Activated gamma-delta T cell treated with anti-CD3 and anti-CD28 coated beads, Interleukin-2, amount 50 U/mL, for 16 hours (primary cell): ENCODE measurements at places on chromosomes 16 and 17.

DNA sequence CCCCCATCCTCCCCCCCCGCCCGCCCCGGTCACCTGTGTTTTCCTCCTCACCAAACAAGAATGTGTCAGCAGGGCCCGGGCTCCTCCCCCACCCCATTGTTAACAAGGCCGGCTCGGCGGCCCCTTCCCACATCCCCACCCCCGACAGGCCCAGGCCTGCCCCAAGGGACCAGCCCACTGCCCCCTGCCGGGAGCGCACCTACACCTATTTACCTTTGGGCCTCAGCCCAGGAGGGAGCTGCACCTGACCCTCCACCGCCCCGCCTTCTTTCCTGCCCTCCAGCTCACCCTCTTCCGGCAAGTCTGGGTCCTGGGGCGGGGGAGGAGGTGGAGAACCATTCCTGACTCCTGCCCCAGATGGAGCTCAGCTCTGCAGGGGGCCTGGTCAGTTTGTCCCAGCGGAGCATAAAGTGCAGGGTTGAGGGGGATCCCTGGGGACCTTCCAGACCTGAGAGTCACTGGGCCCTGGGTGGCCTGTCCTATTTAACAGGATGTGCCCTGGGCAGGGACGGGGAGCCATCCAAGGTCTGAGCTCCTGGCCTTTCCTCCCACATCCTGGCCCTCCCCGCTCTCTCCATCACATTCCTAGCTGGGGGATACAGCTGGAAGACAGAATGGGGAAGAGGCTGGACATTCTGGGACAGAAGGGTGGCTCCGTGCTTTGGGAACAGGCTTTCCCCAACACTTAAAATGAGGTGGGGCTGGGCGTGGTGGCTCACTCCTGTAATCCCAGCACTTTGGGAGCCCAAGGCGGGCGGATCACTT lies 8.3 kb downstream of the FOXJ1 start:
- no peak for DNase-seq

GRCh38 chr16:58051821-58052603 lies 26.5 kb downstream of the MMP15 start:
- no peak for DNase-seq

GRCh38 chr17:27793906-27794569 lies 6.3 kb downstream of the NOS2 start:
- no peak for DNase-seq

DNA sequence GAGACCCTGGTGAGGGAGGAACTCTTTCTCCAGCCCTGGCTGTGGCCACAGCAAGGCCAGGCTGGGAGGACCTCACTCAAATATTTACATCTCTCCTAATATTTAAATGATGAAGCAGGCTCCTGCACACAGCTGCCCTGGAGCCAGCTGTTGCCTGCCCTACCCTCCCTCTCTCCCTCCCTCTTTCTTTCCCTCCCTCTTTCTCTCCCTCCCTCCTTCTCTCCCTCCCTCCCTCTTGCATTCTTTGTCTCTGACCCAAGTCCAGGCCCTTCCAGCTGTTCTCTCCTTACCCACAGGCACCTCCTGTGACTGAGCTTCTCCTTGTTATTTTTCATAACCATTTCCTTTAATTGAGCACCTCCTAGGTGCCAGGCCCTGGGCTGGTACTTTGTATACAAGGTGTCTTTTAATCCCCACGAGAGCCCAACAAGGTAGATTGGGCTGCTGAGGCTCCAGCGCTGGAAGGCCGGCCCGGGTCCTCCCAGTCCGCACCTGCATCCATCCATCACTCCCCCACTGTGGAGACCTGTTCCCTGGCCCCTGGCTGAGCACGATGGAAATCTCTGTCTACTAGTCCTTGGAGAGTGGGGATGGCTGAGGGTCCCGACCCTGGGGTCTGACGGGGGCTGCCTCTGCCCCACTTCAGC lies 242.3 kb downstream of the SEC14L1 start:
- DNase-seq = no peak
